ENCODE measurements at places on chromosomes 4 and X. TPM values are rescaled to one million over a fixed set of nuclear protein-coding genes. Genes with fewer than 3 reads are reported as not detected.

DNA sequence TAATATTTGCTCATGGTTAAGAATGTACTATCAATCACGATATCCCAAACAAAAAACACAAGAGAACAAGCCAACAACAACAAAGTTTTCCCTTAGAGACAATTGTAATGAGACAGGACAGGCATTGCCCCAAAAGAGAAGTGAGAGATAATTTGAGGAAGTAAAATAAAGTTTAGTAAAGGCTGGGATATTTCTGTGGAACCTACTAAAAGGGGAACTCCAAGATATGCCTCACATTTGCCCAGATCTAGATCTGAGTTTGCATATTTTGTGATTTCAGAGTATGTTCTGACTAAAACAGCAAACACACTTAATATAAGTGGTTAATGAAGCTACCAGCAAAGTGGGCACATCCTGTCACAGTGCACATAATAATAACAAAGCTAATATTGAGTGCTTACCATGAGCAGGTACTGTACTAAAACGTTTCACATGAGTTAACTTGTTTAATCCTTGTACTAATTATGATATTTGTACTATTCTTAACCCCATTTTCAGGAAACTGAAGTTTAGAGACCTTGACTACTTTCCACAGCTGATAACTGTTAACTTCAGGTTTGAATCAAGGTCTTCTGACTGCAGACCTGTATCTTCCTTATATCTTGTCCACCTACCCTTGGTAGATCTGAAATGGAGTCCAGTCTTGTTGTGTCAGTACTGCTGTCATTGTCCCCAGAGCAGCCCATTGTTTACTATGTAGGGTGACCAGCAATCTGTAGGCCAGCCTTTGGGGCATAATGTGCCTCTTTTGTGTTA is 26.0 kb upstream of the BMP2K start:
- DNase-seq = no peak

The TEC gene
- 3.7 TPM for total RNA-seq

DNA sequence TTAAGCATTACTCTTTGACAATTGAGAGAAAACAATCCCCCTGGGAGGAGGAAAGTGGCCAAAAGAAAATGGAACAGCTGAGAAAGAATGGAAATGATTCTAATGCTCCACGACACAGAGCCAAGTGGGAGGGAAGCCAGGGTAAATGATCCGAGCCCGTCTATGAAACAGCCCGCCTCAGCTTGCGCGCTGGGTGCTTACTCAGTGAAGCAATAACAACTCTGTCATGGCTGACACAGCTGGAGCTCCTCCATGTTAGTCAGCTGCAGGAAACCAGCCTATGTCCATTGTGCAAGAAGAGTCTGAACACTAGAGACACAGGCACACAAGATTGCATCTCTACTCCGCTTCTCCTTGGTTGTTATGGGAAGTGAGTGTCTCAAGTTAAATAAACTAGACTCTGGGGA is 19.3 kb downstream of the NOA1 start:
- DNase-seq = peak; percentile 93

GRCh38 chr4:15444879-15445547 is 17.2 kb downstream of the C1QTNF7 start:
- no peak for DNase-seq

The ZNF630 gene
- total RNA-seq = 2.9 TPM

- no peak for DNase-seq
Measured at GRCh38 chr4:117515921-117516320, 430.5 kb upstream of the TRAM1L1 start.

The GABRG1 gene
- not detected for total RNA-seq

DNA sequence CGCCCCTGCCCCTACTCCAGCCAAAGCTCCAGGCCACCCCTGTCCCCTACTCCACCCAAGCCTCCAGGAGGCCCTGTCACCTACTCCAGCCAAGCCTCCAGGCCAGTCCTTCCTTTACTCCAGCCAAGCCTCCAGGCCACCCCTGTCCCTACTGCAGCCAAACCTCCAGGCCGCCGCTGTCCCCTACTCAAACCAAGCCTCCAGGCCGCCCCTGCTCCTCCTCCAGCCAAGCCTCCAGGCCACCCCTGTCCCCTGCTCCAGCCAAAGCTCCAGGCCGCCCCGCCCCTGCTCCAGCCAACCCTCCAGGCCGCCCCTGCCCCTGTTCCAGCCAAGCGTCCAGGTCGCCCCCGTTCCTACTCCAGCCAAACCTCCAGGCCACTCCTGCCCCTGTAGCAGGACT is 5.1 kb upstream of the ASMT start:
- peak; percentile 54 for DNase-seq

- DNase-seq = no peak
Measured at GRCh38 chrX:108105473-108105872, 13.9 kb downstream of the ATG4A start.

DNA sequence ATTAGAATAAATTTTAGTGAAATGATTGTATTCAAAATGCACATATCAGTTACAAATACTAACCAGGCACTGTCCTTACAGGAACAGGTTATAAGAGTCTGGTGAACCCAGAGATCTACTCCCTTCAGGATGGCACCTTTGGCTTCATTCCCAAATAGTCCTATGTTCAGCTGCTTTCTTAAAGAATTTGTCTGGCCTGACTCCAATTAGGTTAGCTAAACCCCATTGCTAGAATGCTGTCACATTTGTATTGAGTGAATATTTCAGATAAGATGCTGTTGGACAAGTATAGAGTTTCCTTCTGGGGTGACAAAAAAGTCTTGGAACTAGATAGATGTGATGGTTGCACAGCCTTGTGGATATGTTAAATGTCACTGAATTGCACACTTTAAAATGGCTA is 69.4 kb downstream of the EFHC2 start:
- no peak for DNase-seq

The FAM236B gene
- total RNA-seq = not detected

DNA sequence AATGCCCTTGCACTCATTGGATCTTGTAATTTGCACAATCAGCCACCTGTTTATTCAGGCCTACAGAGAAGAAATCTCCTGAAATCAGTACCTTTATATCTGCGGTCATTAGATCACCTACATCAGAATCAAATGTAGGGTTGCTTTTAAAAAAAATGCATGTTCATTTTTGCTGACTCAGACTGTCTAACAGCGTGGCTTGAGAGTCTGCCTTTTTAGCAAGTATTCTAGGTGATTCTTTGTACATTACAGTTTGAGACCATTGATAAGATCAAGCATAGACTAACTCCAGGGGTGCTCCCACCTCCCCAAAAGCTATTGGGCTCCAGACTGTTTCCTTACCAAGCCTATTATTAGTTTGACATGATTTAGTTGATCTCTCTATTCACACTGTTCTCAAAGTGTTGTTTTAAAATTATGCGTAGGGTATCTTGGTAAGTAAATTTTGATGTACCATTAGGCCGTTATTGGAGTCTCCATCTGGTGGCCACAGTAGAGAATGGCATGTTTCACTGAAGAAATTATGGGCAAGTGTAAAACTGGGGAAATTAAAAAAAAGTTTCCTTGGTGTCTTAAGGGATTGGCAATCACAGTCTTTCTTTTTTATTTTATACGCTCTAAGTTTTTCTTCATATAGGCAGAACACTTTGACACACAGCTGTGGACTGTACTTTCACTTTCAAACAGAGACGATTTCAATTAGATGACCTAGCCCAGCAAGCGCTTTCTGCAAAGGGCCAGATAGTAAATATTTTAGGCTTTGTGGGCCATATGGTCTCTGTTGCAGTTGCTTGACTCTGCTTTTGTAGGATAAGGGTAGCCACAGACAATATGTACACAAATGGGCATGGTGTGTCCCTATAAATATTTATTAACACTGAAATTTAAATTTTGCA is 33.7 kb upstream of the MSL3 start:
- DNase-seq = no peak

- no peak for DNase-seq
Measured at GRCh38 chr4:88189418-88189738, 30.9 kb upstream of the ABCG2 start.

Measured in right cardiac atrium (tissue), 5 donors.